Epithelial cell of prostate (primary cell): ENCODE measurements at places on chromosomes 11 and 22.

DNA sequence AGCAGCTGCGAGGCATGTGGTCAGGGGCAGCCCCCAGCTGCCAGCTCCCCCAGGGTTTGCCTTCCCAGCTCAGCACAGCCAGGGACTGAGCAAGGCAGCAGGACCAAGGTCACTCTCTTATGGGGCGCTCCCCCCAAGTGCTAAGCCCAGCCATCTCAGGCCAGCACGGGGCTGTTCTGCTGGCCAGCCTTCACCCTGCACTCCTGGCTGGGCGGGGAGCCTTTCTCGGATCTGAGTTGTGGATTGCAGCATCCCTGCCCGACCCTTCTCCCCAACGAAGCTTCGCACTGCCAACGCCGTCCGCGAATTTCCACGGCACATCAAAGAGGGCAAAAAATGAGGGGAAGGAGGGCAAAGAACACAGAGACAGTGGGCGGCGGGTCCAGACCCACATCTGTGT, 42.5 kb upstream of the GAL start:
- DNase-seq, result no peak

- no peak for DNase-seq
Observed at GRCh38 chr22:45688600-45689080, 17.0 kb downstream of the ATXN10 start.

GRCh38 chr22:21582801-21583740, 15.6 kb downstream of the UBE2L3 start:
- DNase-seq, result no peak

DNA sequence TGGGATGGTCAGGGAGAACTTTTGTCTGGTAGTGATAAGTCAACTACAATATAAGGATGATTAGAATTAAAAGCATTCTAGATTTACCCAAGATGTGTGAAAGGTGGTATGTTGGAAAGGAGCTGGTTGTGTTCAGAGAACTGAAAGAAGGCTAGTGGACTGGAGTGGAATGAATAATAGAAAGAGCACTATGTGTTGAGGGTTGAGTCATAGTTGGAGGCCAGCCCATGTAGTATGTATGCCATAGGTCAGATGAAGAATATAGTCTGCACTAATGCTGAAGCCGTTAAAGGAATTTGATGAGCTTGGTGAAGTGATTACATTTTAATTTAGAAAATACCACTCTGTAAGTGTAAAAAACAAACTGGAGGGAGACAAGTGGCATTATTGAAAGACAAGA, 514.1 kb downstream of the CNTN5 start:
- peak; percentile 0 for DNase-seq

GRCh38 chr11:8793114-8793777, 110.7 kb downstream of the RPL27A start:
- no peak for DNase-seq

GRCh38 chr22:39317775-39318506, 1.5 kb downstream of the RPL3 start:
- no peak for DNase-seq

DNA sequence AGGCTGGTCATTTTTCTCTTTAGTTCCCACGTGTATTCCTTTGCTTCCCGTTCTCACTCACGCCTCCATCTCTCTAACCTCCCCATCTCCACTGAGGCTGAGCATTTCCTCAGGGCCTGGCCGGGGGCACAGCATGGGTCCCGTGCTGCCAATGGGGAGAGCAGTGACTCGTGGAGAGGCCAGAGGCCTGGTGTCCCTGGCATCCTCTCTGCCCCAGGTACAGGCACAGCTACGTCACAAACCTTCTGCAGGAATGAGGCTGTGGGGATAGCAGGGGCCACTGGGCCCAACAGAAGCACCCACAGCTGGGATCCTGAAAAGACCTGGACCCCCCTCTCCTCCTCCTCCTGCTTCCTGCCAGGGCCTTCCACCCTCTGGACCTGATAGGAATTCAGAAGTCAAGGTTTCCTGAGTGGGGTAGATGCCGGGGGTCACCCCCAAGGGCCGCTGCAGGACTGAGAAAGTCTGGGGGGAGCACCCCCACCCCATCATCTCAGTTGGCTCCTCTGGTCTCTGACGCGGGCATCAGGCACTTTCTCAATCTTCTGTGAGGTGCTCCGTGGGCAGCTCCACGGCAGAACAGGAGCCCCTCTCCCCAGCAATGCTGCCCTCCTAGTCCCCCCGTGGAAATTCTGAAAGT, 11.8 kb downstream of the PNPLA5 start:
- DNase-seq, result no peak

GRCh38 chr11:2846056-2846455, 39.5 kb downstream of the CDKN1C start:
- no peak for DNase-seq

DNA sequence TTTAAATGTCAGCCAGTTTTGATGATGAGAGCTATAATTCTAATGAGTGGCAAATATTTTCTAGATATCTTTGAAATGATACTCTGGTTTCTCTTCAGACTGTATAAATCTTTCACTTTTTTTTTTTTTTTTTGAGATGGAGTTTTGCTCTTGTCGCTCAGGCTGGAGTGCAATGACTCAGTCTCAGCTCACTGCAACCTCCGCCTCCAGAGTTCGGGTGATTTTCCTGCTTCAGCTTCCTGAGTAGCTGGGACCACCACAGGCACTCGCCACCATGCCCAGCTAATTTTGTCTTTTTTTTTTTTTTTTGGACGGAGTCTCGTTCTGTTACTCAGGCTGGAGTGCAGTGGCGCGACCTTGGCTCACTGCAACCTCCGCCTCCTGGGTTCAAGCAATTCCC, 113.6 kb downstream of the TEAD1 start:
- no peak for DNase-seq

DNA sequence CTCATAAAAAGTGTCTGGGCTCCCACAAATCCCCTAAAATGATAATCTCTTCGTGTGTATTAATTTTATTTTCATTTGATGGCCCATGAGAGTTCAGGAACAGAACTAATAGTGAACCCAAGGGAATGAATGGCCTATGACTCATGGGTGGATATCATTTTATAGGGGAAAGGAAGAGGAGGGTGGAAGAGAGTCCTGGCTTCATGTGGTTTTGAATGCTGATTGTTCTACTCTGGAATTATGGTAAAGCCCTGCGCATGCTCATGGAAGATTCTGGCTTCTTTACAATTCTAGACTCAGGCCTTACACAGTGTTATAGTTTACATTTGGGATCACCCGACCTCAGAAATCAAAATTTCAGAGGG, 35.2 kb downstream of the MAML2 start:
- peak; percentile 62 for DNase-seq

DNA sequence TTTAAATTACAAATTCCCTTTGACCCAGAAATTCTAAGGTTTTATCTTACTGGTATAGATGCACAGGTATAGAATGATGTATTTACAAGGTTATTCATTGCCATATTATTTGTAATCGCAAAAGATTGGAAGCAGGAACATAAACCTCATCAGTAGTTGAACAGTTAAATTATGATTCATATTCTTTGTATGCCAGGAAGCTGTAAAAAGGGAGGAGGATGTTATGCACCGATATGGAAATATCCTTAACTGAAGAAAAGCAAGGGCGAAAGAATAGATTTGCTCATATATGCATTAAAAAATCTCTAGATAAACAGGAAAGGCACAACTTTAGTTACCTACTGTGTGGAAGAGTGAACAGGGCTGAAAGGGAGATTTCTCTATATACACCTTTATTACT, 36.7 kb downstream of the PPFIA1 start:
- no peak for DNase-seq

DNA sequence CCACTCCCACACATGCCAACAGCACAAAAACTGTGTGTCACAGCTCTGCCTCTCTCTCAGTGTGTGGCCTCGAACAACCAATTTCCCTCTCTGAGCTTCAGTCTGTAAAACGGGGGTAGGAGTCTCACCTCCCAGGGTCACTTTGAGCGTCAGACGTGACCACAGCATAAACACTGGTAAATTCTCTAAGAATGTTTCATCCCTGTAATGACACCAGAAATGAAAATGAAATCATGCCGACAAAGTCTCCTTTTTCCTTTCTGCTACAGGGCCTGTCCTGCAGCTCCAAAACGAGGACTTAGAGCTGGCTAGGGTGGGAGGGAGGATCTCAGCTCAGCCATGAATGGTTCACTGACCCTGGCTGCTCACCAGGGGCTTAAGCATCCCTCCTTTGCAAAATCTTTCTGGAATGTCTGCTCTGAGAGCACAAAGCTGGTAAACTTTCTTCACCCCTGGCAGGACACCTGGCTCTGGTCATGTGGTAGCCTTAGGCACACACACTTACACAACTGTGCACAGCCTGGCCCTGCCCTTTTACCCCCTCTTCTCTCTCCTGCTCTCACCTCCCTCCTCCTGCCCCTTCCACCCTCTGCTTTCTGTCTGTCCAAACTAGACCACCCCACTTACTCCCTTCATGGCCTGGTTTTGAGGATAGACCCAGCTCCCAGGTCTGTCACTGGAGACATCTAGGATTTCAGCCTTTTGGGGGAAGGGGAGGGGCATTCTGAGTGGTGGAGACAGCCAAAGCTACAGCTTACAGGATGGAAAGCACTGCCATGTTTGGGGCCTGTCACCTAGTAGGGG, 12.3 kb upstream of the TSKU start:
- no peak for DNase-seq

- DNase-seq, result no peak
Observed at GRCh38 chr11:123180166-123180565, 14.9 kb downstream of the CLMP start.

GRCh38 chr22:16387088-16387487, 205.5 kb downstream of the CCT8L2 start:
- no peak for DNase-seq

- DNase-seq, result no peak
Observed at GRCh38 chr22:19150482-19151328, 613 bp upstream of the GSC2 start.

GRCh38 chr11:113557926-113558325, 82.7 kb upstream of the DRD2 start:
- DNase-seq, result no peak

DNA sequence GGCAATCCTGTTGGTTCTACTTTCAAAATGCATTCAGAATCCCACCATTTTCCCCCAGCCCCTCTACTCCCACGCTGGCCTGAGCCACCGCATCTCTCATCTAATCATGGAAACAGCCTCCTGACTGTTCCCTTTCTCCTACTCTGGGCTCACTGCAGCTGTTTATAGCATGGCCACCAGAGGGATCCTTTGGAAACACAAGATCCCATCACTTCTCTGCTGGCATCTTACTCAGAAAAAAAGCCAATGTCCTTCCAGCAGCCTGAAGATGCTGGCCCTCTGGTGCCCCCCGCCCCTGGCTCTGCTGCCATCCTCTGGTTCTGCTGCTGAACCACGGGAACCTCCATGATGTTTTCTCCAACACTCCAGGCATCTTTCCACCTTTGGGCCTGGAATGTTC, 11.1 kb downstream of the MS4A8 start:
- no peak for DNase-seq
